ENCODE measurements at places on chromosomes 2 and 18.

GRCh38 chr18:8974696-8975095 is 127.8 kb upstream of the NDUFV2 start:
- no peak for DNase-seq

DNA sequence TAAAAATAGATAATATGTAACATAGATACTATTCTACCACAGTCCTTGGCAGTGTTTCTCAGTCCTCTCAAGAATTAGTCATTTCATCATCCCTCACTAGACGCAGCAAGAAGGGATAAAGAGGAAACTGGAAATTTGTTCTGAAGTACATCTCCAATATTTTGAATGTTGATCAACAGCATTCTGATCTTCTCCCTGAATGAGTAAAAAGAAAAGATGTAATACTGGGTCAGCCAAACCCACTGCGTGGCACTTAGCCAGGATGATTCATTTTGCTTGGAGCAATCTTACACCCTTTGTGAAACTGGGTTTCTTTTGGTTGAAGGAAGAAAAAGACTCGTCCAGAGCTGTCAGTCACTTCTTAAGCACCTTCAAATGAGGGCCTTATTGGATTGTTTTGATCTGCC is 54.1 kb downstream of the TAF1B start:
- no peak for DNase-seq

DNA sequence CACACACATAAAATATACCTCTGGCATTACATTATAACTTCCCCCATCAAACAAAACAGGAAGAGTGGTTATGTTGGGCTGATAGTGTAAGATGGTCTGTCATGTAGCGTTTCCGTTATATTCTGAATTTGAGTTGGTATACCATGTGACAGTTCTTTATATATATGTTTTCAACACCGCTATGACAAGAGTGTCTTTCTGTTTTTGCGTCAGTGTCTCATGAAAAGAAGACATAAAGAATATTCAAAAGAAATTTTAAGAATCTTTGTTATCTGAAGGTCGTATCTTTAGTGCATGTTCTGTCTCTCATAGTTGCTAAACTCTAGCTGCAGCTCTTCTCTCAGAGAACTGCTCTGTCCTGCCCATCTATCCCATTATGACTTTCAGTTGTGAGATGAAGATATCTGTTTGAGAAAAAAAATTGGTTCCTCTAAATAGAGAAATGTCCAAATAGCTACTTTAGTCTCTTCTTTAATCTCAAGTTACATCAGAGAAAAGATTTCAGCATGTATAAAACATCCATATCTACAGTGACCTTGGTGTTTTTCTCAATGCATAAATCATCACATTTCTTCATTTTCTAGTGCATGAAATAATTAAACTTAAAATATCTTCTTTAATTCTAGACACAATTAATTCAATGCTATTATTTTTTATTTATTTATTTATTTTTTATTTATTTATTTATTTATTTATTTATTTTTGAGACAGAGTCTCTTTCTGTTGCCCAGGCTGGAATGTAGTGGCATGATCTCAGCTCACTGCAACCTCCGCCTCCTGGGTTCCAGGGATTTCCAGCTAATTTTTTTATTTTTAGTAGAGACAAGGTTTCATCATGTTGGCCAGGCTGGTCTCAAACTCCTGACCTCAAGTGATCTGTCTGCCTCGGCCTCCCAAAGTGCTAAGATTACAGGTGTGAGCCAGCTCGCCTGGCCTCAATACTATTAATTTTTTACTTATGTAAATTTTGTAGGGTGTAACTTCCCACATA is 24.3 kb upstream of the PSME4 start:
- DNase-seq: no peak

DNA sequence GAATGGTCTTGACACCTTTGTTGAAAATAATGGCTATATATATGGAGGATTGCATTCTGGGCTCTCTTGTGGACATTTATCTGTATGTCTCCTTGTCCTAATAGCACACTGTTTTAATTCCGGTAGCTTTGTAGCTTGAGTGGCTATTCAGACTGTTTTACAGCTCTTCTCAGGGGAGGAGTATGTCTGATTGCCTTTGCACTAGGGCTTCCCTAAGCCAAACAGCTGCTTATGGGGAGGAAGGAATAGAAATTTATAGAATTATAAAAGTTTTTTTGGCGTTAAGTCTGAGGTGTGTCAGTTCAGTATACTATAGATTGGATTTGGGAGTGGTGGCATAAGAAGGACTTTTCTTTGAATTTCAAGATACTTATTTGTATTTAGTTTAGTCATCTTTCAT is 12.6 kb downstream of the SEH1L start:
- DNase-seq: no peak

DNA sequence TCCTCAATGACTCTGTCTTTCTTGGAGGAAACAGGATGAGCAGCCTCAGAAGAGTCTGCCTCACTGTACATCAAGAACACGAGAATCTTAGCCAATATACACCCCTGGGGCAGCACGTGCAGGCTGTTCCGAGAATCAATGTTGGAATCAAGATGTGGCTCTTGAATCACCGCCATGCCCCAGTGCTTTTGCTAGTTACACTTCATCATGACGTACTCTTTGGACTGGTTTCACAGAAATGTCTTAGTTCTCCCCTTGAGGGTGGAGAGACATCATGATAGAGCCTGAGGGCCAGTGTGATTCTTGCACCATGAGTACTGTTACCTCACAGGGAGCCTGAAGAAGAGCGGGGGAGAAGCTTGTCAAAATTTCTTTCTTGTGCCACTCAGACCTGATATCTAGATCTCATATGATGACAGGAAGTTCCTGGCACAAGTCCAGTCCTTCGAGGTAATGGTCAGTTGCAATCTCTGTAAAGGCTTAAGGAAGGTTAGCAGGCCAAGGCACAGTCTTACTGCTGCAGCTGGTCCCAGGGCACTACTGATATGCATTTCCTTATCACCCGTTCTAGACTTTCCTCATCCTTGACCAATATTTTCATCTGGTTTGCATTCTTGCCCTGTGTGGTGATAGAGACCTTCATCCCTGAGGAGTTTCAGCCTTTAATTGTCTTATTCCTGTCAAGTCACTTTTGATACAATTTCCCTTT is 28.2 kb upstream of the STAT4 start:
- no peak for DNase-seq

DNA sequence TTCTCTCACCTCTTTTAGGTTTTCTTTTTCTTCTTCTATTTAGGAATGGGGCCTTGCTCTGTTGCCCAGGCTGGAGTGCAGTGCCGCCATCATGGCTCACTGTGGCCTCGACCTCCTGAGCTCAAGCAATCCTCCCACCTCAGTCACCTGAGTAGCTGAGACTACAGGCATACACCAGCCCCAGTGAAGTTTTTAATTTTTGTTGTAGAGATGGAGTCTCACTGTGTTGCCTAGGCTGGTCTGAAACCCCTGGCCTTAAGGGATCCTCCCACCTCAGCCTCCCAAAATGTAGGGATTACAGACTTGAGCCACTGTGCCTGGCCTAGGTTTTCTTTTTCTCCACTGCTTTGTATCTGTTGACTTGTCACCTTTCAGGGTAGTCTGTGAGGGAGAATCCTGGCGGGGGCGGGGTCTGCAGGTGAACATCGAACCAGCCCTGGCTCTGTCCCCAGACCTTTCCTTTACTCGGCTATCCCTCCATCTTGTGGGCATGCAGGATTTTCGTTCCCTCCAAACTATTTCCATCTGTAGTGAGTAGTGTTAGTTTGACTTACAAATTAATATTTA is 21.7 kb downstream of the NCK2 start:
- DNase-seq: no peak

GRCh38 chr2:72013726-72014125 is 133.9 kb downstream of the CYP26B1 start:
- DNase-seq: no peak

DNA sequence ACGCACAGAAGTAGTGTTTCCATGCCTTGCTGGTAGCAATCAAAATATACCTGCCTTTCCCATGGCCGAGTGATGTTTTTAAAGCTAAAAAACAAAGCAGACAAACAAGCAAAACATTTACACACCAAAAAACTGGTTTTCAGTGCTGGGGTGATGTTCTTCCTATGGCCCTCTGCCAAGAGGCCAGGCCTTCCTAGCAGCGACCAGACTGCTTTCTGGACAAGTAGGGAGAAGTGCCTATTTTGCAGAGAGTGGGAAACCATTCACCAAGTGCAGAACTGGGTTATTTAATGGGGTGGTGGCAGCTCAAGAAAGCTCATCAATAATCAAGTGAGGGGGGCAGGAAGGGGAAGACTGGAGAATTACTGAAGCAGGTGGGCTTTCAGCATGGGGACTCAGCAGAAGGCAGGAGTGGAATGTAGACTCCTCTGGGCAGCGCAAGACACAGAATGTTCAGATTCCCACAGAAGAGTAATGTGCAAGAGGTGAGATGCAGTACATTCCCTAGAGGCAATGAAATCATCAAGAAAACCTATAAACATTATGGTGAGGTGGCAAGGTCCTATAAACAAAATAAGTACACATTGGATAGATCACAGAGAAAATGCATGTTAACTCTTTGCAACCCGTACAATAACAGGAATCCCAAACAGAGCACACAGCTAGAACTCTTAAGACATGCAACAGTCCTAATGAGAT is 44.0 kb downstream of the CPO start:
- DNase-seq: no peak

GRCh38 chr2:166643980-166644379 is 149.9 kb upstream of the SCN7A start:
- DNase-seq: no peak

DNA sequence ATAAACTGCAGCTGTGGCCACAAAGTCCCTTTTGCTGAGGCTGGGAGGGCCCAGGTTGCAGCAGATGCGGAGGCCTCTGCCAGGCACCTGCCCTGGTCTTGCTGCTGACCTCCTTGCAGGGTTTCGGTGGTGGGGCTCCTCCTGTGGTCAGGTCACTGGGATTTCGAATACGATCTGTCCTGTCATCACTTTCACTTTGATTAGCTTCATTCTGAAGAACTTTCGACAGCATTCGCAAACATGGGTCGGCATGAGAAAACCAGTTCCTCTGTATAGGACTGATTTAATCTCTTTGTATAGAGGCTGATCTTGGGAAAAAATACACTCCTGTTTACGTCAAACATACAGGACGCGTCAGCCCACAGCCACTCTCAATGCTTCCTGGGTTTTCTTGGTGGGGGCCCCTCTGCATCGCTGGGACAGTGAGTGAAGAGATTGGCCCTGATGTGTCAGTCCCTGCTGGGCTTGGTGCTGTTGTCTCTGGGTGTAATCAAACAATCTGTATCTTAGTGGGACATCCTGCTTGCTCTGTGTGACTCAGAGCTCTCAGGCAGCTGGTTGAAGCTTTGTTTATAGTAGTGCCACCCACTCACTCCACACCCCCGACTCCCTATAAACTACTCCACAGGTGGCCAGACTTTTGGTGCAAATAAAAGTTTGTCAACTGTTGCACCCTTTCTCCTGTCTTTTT is 209.4 kb upstream of the CXCR4 start:
- peak; percentile 52 for DNase-seq

DNA sequence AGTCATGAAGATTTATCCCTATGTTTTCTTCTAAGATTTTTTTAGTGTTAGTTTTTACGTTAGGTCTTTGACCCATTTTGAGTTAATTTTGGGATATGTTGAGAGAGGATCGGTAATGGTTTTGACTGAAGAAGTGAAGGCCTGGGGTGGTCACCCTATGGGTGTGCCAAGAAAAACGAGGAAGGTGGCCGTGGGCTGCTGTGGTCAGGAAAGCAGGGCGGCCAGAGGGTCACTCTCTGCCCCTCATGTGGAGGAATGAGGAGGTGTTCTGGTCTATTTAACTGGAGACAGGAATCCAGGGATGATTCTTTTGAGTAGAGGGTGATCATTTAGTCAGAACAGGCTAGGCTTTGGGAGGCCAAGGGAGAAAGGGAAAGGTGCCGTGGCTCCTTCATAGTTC is 50.7 kb downstream of the MYO7B start:
- no peak for DNase-seq

DNA sequence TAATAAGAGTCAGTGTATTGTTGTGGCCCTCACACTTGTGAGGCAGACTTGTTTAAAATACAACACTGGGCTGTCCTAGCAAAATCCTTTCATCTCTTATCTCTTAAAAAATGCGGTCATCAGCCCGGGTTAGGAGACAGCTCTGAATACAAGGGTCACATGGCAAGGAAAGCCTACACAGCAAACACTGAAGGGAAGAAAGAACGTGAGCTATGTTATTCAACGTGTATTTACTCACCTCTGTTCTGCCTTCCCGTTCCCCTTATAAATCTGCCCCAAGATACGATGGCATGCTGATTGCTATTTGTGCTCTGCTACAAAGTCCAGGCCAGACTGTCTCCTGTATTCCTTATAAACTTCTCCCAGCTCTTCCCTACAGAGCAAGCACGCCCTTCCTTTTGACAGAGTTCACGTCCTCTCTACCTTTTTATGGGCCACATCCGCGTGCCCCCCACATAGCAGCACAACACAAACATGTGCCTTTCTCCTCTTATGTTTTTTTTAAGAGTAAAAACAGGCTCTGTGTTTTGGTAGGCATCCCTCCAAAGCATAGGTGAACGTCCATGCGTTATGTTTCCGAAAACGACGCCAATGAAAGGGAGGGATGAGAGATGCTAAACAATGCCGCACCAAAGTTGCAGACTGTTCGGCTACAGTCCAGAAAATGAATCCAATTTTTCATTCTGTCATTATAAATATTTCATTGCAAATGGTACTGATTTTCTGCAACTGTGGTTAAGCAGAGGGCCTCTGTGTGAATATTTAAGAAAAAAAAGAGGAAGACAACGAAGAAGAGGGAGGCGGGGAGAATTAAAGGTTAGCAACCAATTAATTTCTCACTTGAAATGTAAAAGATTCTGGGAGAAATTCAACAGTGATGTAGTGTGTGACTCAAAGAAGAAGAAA is 274.7 kb downstream of the ZNF521 start:
- DNase-seq: no peak

DNA sequence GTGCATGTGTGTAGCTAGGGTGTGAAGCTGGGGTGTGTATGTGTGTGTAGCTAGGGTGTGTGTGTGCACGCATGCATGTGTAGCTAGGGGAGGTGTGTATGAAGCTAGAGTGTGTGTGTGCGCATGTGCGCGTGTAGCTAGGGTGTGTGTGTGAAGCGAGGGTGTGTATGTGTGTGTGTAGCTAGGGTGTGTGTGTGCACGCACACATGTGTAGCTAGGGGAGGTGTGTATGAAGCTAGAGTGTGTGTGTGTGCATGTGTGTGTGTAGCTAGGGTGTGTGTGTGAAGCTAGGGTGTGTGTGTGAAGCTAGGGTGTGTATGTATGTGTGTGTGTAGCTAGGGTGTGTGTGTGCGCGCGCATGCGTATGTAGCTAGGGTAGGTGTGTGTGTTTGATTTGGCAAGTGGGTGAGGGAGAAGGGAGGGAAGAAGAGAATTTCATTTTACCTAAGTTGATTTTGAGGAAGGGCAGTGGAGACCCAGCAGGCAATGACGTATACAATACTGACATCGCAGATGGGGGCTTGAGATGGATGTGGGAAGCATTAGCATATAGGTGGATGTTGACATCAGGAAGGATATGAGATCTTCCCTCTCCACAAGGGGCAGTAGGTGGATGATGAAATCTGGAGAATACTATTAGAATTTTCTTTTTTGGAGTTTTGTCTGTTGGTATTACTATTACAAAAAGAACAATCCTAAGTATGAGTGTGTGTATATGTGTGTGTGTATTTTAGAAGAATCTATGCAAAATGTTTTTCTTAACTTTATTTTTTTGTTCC is 70.7 kb downstream of the PRELID3A start:
- no peak for DNase-seq

- DNase-seq: no peak
These were observed 108.4 kb upstream of the BZW1 start for GRCh38 chr2:200703127-200703925.

- DNase-seq: no peak
These were observed 155.3 kb upstream of the PKDCC start for GRCh38 chr2:41892476-41892875.

- no peak for DNase-seq
These were observed 4.3 kb downstream of the IMPA2 start for GRCh38 chr18:11985586-11985985.

Measured in activated T-helper 1 cell treated with anti-CD3 and anti-CD28 coated beads, Interleukin-2, amount 50 U/mL, for 16 hours (primary cell).